ENCODE measurements at places on chromosomes 1 and 21. TPM values are rescaled to one million over a fixed set of nuclear protein-coding genes. Genes with fewer than 3 reads are reported as not detected.

DNA sequence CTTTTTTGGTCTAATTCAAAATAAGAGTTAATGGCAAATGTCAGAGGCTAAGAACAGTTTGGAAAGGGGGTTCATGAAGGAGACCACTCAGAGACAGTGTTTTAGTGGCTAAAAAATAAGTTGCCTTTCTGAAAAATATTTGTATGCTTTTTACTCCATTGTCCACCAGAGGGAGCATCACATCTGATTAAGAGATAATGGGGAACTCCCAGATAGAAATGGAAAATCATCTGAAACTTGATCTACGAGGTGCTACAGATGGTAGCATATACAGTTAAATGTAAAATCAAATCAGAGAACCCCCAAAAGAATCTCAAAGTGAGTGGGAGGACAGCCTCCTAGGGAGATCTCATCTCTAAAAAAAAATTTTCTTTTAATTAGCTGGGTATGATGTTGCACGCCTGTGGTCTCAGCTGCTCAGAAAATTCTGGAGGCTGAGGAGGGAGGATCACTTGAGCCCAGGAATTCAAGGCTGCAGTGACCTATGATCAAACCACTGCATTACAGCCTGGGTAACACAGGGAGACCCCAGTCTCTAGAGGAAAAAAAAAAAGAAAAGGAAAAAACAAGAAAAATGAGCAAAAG, 9.7 kb downstream of the SMYD3 start:
- no peak for DNase-seq

Gene KLF17
- total RNA-seq, result not detected

GRCh38 chr1:175200678-175201521, 8.3 kb upstream of the KIAA0040 start:
- DNase-seq, result no peak

DNA sequence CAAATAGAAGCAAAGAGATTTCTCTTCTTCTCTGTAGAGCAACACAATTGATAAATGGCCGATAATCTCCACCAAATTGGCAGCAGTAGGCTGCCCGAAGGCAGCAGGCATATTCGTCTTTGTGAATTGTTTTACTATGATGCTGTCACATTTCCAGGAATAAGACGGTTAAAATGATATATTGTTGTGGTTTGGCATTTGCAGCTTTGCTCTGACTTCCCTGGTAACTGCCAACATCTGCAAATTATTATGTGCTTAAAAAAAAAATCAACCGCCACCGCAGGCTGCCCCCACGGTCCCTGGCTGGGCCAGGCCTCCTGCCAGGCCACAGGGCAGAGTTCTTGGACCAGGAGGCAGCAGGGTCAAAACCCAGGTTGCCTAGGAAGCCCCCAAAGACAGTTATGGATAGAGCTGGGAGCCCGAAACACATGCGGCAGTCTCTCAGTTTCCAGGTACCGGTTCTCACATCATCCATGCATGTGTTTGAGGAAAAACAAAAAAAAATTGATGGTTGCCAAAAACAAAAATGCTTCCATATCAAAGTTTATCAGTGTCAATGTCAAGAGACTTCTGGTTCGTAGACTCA, 179.3 kb downstream of the ETS2 start:
- DNase-seq, result no peak

GRCh38 chr1:9996624-9997582, at the start of gene RBP7:
TSS of gene RBP7 (plus strand) at chr1:9997228. CDS start at chr1:9997259, 31 bp downstream.
- no peak for DNase-seq

DNA sequence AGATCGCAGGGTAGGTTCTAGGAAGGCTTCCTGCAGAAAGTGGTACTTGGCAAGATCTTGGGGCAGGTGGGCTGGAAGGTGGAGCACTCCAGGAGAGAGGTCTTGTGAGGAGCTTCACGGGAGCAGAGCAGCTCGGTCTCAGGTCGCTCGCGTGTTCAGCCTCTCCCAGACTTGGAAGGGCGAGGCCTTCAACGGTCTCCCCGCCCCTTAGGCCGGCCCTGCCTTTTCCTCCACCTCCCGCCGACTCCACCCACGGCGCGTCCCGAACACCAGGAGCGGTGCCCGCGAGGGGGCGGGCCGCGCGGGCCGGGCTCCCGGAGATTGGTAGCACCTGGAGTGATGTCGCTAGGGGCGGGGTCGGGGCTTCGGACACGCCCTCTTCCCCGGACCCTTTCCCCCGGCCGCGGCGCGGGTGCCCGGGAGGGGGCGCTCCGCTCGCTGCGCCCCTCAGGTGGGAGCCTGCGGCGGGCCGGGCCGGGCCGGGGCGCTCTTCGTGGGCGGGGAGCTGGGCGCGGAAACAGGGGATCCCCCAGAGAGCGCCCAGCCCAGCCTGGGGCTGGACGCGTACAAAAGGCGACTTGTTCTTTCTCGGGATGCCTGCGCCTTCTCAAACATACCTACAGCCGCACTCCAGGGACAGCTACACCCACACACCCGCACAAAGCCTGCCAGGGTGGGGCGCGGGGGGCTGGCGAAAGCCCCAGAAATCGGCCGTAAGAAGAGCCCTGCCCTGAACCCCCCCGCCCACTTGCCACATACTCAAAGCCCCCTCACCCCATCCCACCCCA, 35.5 kb downstream of the AHDC1 start:
- DNase-seq, result peak; percentile 94

DNA sequence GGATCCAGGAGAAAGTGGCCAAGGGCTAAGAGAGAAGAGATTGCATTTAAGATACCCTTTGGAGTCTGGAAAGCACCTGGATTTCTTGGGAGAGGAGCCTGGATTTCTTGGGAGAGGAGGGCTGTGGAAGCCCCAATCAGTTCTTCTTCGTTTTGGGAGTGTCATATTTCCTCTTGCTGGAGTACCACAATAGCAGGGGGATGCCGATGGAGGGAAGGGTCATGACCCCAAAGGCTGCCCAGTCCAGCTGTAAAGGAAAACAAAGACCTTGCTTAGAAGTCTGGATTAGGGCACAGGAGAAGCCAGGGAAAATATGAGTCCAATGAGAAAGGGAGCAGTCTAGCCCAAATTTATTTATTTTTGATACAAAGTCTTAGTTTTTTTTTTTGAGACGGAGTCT, 11.3 kb downstream of the SSR2 start:
- no peak for DNase-seq

- no peak for DNase-seq
These were observed 68.6 kb upstream of the ERRFI1 start for GRCh38 chr1:8094481-8095241.

DNA sequence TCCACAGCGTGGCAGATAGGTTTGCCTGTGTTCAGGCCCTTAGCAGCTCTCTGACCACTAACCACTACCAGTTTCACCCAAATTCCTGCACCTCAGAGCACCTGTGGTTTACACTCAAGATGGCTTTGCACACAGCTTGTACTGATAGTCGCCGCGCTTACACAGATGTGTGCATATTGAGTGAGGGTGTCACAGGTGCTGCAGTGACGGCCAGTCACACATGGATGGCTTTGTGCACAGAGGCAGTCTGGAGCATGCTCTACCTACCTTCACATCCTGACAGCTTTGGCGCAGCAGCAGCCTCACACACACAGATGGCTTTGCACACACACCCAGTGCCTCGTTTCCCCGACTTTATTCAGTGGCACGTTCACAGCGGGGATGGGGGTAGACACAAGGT, 7.5 kb downstream of the DMAP1 start:
- DNase-seq, result no peak

DNA sequence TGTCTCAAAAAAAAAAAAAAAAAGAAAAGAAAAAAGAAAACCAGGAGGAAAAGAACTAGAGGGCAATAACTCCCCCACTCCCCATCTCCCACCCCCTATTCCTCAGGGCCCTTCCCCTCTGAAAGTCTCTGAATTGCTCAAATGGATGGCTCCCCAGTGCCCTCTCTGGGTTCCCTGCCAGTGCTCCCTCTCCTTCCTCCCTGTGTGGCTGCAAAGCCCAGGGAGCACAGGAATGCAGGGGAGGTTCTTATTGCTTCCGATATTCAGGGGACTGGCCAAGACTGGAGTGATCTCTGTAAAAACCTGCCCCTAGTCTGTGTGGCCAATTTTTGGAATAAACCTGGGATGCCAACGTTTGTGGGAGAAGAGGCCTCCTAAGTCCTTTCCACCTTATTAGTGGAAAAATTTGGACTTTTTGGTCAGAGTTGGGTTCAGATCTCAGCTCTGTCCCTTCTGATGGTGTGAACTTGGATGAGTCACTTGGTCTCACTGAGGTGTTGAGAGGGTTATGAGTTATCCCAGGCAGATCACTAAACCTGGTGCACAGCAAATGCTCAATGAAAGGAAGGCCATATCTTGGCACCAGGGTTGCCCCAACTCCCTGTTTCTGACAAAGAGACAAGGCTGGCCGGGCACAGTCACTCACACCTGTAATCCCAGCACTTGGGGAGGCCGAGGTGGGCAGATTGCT, 13.4 kb upstream of the ARHGEF10L start:
- DNase-seq, result no peak

Gene EPHB2
- total RNA-seq, result 0.09 TPM

DNA sequence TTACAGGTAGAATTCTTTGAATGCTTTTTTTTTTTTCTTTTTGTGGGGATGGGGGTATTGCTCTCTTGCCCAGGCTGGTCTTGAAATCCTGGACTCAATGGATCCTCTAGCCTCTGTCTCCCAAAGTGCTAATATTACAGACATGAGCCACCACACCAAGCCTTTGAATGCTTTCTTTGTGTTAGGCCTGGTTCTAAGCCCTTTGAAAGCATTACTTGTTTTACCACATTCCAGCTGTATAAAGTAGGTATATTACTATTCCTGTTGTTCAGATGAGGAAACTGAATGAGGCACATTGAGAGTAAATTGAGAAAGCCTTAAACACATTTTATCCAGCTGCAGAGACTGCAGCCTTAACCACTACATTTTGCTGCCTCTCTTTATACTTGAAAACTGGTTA, 841.8 kb upstream of the ADGRL4 start:
- DNase-seq, result no peak

- no peak for DNase-seq
These were observed 19.7 kb upstream of the ABCG1 start for GRCh38 chr21:42198929-42199867.

Gene WNT3A
- total RNA-seq, result not detected

Gene ZNF683
- total RNA-seq, result 7.0 TPM

- DNase-seq, result no peak
These were observed 5.1 kb upstream of the CSRP1 start for GRCh38 chr1:201511941-201512539.

- no peak for DNase-seq
These were observed 176.4 kb downstream of the ZNF281 start for GRCh38 chr1:200233393-200233792.

DNA sequence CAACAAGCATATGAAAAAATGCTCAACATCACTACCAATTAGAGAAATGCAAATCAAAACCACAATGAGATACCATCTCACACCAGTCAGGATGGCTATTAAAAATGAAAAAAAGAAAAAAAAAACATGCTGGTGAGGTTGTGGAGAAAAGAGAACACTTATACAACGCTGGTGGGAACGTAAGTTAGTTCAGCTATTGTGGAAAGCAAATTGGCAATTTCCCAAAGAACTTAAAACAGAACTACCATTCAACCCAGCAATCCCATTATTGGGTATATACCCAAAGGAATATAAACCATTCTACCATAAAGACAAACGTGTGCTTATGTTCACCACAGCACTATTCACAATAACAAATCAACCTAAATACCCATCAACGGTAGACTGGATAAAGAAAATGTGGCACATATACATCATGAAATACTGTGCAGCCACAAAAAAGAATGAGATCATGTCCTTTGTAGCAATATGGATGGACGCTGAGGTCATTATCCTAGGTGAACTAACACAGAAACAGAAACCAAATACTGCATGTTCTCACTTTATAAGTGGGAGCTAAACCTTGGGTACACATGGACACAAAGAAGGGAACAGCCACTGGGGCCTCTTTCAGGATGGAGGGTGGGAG, 49.5 kb downstream of the LYST start:
- no peak for DNase-seq
